ENCODE measurements at places on chromosomes 12 and 14.
A peak's percentile ranks its signal among the peaks of the same experiment; 100 is the strongest.

DNA sequence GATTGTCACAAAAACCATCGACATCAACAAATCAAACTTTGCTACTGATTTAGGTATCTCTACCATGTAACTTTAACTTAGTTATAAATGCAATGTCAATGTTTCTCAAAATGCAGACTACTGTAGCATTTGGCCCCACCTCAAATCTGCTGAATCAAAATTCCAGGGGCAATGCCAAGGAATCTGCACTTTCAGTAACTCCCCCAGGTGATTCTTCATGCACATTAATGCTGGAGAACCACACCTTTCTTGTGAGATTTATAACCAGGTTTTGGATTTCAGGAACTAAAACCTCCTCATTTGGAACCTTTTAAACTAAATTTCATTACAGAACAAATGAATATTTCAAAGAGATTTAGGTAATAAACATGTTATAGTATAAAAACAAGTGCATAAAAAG is 4.9 kb downstream of the ATP2B1 start:
- DNase-seq = no peak

DNA sequence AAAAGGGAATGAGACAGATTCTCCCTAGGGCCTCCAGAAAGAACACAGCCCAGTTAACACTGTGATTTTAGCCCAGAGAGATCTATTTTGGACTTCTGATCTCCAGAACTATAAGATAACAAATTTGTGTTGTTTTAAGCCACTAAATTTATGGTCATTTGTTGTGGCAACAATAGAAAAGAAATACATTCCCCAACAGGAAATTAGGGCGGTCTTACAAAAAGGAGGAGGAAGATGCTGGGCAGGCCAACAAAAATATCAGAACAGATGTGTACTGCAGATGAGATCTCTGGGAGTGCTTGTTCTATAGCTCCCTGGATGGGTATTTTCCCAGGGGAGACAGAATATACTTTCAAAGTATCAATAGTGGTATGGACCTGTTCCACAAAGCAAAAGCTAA is 32.0 kb upstream of the SOCS2 start:
- DNase-seq = no peak

DNA sequence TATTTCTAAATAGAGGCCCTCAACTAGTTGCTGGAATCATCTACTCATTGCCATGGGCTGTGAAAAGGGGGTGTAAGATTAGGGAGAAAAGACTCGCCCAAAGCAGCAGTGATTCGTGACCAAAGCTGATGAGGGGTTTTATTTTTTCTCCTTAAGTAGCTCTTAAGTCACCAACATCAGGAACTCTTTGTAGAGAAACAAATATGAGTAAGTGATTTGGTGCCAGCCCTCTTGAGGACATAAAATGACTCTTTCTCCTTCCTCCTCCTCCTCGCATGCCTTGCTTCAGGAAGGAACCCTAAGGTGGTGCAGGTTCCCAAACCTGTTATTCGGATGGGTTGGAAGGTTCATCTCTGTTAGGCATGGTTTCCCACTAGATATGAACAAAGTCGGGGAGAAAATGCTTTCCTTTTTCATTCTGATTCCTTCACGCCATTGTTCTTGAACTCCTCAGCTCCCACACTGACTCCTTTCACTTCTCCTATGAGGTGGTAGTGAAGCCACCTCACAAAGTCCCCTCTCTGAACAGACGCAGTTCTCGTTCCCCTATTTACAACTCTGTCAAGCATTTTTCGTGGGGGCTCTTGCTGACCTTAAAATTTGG is 113.4 kb downstream of the ETV6 start:
- DNase-seq = peak; percentile 34

DNA sequence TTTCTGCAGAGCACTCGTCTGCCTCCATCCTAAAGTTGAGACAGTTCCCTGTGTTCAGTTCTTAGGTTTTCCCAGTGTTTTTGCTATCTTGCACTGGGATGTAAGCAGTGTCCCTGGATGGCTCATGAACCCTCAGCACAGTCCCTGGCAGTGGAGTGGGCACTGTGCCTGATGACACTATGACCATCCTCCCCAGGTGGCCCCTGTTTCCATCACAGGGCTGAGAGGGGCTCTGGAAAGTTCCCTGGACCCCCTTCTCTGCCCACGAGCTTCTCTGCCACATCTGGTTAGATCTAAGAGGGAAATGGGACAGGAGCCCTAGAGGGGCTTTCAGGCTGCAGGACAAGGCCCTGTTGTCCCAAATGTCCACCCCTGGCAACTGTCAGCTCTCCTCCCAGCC is 249.8 kb upstream of the SFSWAP start:
- no peak for DNase-seq

- no peak for DNase-seq
Observed at GRCh38 chr12:63093711-63094110, 57.3 kb downstream of the AVPR1A start.

DNA sequence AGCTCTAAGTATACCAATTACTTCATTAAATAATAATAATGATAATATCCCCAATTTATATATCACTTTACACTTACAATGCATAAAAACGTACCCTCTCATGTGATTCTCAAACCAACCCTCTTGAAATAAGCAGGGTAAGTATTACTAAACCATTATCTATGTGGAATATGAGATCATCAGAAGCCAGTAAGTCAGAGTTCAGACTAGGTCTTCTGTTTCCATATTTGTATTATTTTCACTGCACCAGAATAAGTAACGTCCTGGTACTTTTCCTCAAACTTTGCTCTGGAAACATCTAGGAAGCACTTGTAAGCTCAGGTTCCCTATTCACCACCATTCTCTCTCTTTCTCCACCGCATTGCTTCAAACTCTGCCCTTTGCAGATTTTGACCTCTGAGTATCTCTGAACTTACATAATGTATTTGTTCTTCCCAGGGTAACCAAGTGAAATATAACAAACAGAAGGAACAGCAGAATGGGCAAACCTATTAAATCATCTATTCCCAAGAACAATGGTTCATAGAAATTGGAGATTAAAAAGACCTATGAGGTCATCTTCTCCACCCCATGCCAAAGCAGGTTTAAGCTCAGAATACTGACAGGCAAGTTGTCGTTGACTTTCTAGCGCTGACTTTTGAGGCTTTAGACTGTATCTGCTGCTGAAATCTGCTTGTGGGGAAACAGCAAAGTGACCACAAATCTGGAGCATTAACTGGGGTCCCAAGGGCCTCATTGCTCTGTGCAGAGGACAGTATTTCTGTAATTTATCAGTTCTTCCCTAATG is 161.3 kb upstream of the FAR2 start:
- DNase-seq = no peak

- DNase-seq = no peak
Observed at GRCh38 chr12:99558109-99558508, 89.4 kb upstream of the GARIN6 start.

- no peak for DNase-seq
Observed at GRCh38 chr14:68703093-68703492, 89.8 kb downstream of the ZFP36L1 start.

- DNase-seq = no peak
Observed at GRCh38 chr12:99232324-99232723, 415.2 kb upstream of the GARIN6 start.

DNA sequence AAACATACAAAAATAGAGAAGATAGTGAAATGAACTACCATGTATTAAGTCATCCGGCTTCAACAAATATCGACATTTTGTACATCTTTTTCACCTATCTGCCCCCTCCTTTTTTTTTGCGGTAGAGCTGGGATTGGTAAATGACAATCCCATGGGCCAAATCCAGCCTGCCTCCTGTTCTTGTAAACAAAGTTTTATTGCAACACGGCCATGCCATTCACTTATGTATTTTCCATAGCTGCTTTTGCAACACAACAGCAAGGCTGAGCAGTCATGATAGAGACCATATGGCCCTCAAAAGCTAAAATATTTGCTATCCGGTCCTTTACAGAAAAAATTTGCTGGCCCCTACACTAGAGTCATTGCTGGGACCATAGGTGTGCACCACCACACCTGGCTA is 58.1 kb upstream of the PLEKHG3 start:
- DNase-seq = no peak

DNA sequence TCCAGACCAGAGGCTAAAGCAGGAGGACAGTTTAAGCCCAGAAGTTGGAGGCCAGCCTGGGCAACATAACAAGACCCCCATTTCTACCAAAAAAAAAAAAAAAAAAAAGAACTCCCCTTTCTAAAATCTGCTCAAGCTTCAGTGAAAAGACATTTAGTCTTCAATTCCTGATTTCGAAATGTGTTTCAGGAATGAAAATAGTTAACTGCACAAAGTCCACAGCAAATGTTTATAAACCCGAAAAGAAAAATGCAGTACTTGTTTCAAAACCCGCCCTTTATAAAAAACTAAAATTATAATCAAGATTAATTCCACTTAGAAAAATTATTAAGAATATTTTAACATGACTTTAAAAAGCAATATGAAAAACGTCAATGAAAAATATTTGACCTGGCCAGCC is 12.1 kb downstream of the ATXN2 start:
- DNase-seq = no peak

GRCh38 chr14:71331403-71331802 is 424.1 kb downstream of the PCNX1 start:
- no peak for DNase-seq

DNA sequence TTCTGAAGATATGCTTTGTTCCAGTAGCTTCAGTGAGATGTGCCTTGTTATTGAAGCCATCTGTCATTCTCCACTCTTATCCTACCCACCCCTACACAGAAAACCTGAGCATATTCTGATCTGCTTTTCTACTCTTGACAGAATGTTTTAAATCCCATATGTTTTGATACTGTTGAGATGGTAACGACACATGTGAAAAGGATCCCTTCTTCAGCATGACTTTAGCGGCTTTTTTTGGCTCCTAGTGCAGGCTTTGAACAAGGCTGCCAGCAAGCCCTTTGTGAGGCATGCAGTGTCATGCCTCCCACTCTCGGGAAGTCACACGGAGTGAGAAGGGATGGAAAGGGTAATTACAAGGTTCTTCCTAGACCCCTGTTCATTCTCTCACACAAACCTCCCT is 228.8 kb upstream of the RGS6 start:
- no peak for DNase-seq

GRCh38 chr12:80064269-80064668 is 35.1 kb upstream of the OTOGL start:
- no peak for DNase-seq

DNA sequence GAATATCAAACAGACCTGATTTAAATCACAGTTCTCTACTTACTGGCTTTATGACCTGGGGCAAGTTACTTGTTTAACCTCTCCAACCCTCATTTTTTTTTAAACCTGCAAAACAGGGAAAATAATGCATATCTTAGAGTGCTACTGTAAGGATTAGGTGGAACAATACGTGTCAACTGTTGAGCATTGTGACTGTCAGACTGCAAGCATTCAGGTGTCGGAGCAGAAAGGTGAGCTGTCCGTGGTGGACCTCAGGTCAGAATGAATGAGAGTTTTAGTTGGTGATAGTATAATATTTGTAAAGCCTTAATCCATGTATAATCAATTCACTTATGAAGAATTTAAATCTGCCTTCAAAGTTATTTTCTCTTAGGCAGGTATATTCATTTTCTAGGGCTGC is 404.2 kb downstream of the ETNK1 start:
- DNase-seq = no peak

GRCh38 chr14:73462048-73462715 is 3.8 kb upstream of the NUMB start:
- peak; percentile 47 for DNase-seq

- DNase-seq = no peak
Observed at GRCh38 chr12:49010092-49010668, 8.4 kb downstream of the PRKAG1 start.

DNA sequence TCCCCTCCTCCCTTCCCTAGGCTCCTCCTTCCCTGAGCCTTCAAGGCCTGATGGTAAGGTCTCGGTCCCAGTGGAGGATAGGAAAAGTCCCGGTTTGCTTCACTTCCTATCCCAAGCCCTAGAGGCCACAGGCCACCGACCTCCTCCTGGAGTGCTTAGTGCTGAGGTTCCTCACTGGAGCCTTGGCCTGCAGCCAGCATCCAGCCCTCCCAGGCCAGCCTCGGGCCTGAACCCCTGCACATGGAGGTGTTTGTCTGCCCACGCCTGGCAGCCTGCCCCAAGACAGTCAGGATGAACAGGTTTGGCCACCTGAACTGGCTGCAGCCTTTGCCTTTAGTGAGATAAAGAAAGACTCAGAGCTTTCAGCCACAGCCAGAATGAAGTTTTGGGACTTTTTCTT is 15.8 kb upstream of the KRT7 start:
- DNase-seq = no peak

DNA sequence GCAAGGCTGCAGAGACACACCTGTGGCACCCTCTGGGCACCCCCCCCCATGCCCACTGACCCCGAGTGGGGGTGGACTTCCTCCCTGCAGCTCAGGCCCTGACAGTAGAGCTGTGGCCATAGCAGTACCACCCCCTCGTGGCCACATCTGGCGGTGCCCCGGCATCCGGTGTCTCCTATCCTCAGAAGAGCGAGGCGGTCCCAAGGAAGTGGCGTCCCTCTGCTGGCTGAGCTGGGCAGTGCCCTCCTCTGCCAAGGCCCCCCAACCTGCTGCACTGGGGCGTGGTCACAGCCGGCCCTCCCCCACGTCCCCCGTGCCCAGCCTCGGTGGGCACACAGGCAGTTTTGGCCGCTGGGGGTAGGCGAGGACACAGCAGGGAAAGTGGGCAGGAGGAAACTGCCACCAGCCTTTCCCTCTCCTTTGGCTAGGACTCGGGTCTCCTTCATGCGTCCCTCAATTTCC is 6.0 kb upstream of the SLC6A12 start:
- peak; percentile 3 for DNase-seq

GRCh38 chr12:85580562-85581168 is 255.5 kb downstream of the RASSF9 start:
- no peak for DNase-seq

- DNase-seq = no peak
Observed at GRCh38 chr14:104040539-104040938, 45.0 kb upstream of the ASPG start.

GRCh38 chr12:83985084-83985483 is 927.5 kb downstream of the SLC6A15 start:
- no peak for DNase-seq

DNA sequence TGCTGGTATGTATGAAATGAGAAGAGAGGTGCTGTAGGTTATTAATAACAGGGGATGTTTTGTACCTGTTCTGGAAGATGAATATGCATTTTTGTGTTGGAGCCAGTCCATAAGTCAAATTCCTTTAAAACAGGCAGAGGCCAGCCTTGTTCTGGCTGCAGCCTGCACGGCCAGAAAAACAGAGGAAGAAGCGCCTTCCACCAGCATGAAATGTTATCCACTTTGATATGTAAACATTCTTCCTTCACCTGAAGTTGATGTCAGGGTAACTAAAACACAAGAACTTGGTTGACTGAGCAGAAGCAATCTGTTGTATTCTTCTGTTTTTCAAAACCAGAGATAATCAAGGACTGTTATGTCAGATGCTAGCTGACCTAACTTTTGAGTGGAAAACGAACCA is 237.9 kb upstream of the PLEKHG7 start:
- DNase-seq = no peak
